ENCODE measurements at places on chromosomes 4 and X.

- peak; percentile 30 for DNase-seq
Observed at GRCh38 chr4:176849076-176849475, 56.4 kb upstream of the VEGFC start.

GRCh38 chr4:104677116-104677515, 182.4 kb upstream of the CXXC4 start:
- DNase-seq, result no peak

DNA sequence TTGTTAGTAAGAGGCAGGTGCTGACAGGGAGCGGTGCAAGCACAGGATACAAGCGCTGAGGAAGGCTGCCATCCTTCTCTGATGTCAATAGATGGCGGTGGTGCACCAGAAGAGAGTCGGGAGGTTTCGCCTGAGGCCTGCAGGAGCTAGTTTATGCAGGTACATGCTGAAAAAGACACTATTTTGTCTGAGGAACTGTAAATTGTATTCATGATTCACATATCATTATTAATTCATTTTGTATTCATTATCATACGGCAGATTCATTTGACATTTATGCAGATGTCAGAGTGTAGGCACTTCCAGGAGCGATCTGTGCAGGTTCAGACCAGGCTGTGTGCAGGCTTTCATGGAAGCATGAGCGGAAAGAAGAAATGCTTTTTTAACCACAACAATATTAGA, 824.0 kb downstream of the STIM2 start:
- peak; percentile 22 for DNase-seq

- no peak for DNase-seq
Observed at GRCh38 chr4:33349376-33349775, 2629.2 kb downstream of the PCDH7 start.

GRCh38 chrX:40278340-40279090, 180.8 kb upstream of the BCOR start:
- peak; percentile 64 for DNase-seq

DNA sequence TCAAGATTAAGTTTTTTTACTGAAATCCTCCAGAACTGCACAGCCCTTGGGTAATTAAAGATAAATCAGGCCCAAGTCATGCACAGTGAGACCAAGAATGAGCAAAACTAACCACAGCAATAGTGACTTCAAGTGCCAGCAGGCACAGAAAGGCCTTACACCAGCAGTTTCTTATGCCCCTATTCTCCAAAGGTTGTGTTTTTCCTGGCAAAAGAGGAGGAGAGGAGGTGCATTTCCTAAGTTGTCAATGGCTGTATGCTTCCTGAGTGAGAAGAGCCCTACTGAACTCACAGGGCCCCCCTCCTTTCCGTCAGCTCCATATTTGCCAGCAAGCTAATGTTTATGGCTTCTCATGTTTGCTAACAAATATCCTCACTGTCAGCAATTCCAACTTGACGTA, 418.7 kb upstream of the INTU start:
- no peak for DNase-seq

- DNase-seq, result no peak
Observed at GRCh38 chr4:128363966-128364365, 76.4 kb upstream of the PGRMC2 start.

- DNase-seq, result no peak
Observed at GRCh38 chrX:17021851-17022604, 75.6 kb downstream of the REPS2 start.

DNA sequence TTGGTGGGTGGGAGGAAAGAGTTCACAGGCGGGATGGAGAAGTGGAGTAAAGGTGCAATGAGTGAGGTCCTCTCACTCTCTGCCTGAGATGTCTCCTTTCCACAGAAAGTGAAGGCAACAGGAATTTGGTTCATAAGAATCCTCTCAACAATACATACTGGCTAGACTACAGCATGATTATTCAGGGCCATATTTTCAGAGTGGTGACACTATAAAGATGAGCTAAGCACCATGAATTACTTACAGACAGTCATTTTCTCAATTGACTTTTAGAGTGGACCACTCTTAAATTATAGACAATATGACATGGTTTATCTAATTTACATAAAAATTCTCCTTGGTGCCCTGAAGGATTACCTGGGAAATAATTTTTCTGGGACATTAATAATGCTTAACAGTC, 286.1 kb upstream of the MAD2L1 start:
- DNase-seq, result no peak

- no peak for DNase-seq
Observed at GRCh38 chrX:132433001-132433400, 55.8 kb downstream of the MBNL3 start.

DNA sequence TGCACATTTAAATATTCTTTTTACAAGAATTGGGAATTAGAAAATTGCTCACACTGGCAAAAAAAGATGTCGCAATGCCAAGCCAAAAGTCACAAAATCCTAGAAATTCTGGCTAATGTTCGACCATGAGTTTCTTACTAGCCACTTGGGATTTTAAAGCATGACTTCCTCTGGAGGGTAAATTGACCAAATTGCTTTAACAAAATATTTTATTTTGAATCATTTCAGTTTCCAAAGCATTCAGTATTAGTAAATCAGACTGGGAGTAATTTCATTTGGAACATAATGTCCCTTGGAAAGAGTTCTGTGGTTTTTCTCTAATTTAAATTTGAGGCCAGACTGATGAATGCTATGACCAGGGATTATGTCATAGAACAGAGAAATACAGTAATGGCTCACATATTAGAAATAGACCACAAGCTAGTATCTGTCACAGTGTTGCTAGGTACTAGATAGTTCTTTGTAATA, 7.6 kb upstream of the CXCL5 start:
- no peak for DNase-seq

DNA sequence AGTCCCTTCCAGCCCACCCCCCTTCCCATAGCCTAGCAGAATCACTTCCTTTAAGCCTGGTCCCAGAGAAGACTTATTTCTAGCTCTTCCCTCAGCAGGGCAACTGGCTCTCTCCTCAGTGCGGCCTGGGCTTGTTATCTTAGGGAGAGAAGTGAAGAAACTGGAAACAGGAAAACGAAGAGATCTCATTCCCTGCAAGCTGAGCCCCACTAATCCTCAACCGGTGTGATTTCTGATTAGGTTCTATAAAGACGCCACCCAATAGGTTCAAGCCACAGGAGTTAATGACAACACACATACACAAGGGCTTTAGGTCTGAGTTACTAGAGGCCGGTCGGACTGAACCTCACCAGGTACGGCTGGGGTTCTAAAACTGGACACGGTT, 3.2 kb downstream of the GSX2 start:
- no peak for DNase-seq

DNA sequence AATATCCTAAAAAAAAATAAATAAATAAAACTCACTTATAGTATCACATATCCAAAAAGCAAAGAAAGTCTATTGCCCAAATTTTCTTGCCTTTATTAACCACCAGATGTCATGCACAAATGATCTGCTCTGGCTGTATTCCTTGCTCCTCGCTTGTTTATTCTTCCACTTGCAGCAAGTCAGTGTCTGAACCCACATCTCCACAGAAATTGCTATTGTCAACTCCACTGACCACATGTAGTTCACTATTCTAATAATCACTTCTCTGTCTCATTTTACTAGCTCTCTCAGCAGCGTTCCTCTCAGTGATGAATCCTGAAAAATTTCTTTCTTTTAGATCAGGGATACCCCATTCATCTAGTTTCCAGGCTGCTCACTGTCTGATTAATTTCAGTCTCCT, 29.3 kb upstream of the CXXC4 start:
- DNase-seq, result no peak

DNA sequence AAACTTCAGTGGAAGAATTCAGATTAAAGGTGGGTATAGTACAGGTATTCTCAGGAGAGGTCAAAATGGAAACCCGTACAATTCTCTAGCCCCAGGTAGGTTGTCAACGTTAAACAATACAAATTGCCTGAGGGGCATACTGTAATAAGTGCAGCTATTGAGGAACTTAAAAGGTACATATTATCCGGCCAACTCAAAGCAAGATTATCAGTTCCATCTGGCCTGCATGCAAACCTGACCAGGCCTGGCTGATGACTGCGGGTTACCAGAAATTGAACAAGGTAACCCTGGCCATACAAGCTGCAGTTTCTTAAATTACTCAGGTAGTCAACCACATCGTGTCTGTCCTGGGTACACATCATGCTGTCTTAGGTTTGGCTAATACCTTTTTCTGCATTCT, 12.3 kb upstream of the ZNF630 start:
- DNase-seq, result no peak

- DNase-seq, result no peak
Observed at GRCh38 chr4:155179216-155179615, 29.2 kb upstream of the NPY2R start.

- peak; percentile 4 for DNase-seq
Observed at GRCh38 chrX:101219116-101219863, at the start of gene DRP2. Gene DRP2, plus strand, starts transcription at chrX:101219786. Its CDS starts 11,862 bp downstream, at chrX:101231648.

All from common myeloid progenitor, CD34-positive (primary cell).